ENCODE measurements at places on chromosomes 3 and 15. TPM values are rescaled to one million over a fixed set of nuclear protein-coding genes. Genes with fewer than 3 reads are reported as not detected.

DNA sequence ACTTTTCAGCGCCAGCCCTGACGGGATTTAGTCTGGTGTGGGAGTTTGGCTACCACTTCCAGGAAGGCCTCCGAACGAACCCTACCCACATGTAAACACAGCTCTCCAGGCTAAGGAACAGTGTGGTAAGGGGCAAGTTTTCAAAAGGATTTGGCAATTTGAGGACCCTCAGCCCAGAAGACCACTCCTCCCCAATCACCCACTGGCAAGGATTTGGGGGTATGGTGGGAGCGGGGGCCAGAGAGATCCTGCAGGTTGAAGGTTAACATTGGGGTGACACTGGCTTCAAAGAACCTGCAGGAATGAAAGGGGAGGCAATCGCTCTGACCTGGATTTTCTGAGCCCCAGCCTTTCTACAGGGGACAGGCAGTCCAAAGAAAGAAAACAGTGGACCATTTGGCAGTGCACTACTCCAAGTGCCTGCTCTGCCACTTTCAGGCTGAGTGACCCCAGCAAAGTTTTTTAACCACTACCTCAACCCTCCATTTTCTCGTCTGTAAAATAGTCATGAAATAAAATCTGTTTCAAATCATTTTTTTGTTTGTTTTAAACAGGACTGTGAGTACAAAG, 34.5 kb downstream of the ZIC4 start:
- H3K27ac ChIP-seq = no peak overlapping the region
- no peak overlapping the region for H3K4me3 ChIP-seq
- H3K4me1 ChIP-seq = no peaks in the 10 kb centered on the region
- peaks cover 100% of the 10 kb centered on the region for H3K27me3 ChIP-seq
- no peak for DNase-seq

BBS4 gene
- total RNA-seq = 33.2 TPM

MUC20 gene
- 2.9 TPM for total RNA-seq

DNA sequence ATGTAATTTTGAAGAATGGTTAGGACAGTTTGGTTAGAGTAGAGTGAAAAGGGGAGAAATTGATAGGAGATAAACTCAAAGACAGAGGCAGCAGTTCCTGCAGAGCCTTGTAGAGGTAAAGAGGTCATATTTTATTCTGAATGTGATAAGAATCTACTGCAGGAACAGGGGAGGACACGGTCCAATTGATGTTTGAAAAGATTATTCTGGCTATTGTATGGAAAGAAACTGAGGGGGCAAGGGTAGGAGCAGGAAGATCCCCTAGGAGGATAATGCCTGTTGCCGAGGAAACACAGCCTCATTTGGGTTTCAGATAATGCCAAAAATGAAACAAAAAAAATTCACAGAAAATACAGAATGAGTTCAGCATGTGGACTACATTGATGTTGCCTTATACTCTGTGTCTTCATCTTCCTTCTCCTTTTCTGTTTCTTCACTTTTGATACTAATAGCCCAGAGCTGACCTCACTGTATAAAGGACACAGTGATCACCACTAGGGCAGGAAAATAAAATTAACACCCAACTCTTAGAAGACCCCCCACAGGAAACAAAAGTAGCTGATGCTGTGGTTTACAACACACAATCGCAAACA, 454.6 kb upstream of the UBE2E2 start:
- no peak for DNase-seq
- no peaks in the 10 kb centered on the region for H3K27me3 ChIP-seq
- no peaks in the 10 kb centered on the region for H3K36me3 ChIP-seq
- no peak overlapping the region for H3K4me3 ChIP-seq
- no peaks in the 10 kb centered on the region for H3K4me1 ChIP-seq

SLC22A13 gene
- total RNA-seq = not detected

CFAP91 gene
- total RNA-seq = 6.7 TPM

UROC1 gene
- not detected for total RNA-seq

CIB2 gene
- 11.7 TPM for total RNA-seq

SH2D7 gene
- not detected for total RNA-seq

DNA sequence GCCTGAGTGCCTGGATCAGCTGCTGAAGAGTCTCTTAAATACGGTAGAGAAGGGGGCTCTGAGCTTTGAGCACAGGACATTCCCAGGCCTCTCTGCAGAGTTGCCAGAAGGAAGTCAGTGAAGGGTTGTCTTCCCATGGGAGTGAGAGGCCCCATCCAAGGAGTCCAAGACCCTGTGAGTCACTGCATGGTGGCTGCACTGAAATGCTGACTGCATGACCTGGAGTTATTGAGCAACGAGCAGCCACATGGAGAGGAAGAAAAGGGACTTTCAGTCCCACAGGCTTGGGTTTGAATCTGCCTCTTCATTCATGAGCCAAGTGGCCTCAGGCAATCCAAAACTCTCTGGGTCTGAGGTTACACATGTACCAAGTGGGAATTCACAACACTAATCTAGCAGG, 69.6 kb upstream of the RASGRF1 start:
- no peaks in the 10 kb centered on the region for H3K27me3 ChIP-seq
- no peak overlapping the region for H3K27ac ChIP-seq
- no peak overlapping the region for H3K4me3 ChIP-seq
- DNase-seq = no peak

DNA sequence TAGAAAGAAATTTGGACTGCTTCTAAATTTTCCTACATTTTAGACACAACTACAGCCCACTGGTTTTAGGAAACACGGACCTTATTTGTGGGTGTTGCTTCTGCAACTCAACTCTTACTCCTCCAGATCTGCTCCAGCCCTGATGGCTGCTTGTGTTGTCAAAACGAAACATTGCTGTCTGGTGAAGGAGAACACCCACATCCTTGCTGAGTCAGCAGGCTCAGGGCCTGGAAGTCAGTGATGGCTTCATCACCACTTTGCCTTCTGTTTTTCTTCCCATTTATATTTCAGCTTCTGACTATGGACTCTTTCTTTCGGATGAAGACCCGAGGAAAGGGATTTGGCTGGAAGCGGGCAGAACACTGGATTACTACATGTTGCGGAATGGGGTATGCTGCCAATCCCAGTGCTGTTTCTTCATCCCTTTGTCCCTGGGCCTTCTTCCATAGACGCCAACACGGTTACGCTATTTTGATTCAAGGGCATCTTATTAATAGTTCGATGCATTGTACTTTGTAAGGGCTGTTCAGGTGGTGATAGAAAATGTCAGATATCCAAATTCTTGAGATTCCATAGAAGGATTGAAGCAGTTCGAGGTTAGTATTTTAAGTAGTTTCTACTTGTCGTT, 392.6 kb upstream of the TPM1 start:
- H3K27me3 ChIP-seq = no peaks in the 10 kb centered on the region
- H3K4me3 ChIP-seq = no peak overlapping the region
- no peaks in the 10 kb centered on the region for H3K4me1 ChIP-seq
- no peak overlapping the region for H3K27ac ChIP-seq
- no peaks in the 10 kb centered on the region for H3K36me3 ChIP-seq

GRCh38 chr15:68085052-68085451, 30.9 kb downstream of the PIAS1 start:
- peaks cover 48% of the 10 kb centered on the region for H3K4me1 ChIP-seq
- no peak for DNase-seq
- H3K36me3 ChIP-seq = no peaks in the 10 kb centered on the region
- no peak overlapping the region for H3K4me3 ChIP-seq
- no peak overlapping the region for H3K27ac ChIP-seq

AMT gene
- 4.3 TPM for total RNA-seq

KLHL40 gene
- under 0.01 TPM for total RNA-seq

CLSTN2 gene
- total RNA-seq = 6.8 TPM

XIRP1 gene
- not detected for total RNA-seq

AP3B2 gene
- total RNA-seq = 4.2 TPM

TRMT10C gene
- total RNA-seq = 29.1 TPM

DNA sequence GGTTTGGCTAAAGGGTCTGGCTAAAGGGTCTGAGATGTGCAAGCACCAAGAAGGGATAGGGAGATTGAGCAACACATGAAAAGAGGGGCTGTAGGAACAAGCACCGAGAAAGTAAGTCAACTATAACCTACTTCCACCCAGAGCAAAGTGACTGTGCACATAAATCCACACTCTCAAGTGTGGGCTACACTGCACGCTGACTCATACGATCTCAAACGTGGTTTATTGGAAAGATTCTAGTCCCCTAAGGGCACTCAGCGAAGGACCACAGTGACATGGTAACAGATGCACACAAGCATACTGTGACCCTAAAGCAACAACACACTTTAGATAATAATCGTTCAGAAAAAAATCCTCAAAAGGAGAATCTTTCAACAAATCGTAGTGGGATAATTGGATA, 48.0 kb downstream of the EHHADH start:
- no peaks in the 10 kb centered on the region for H3K4me1 ChIP-seq
- no peak overlapping the region for H3K27ac ChIP-seq
- H3K36me3 ChIP-seq = peaks cover 7% of the 10 kb centered on the region

CFAP20DC gene
- total RNA-seq = 0.28 TPM

- no peak for DNase-seq
- H3K27me3 ChIP-seq = no peaks in the 10 kb centered on the region
- no peak overlapping the region for H3K4me3 ChIP-seq
- H3K27ac ChIP-seq = no peak overlapping the region
- no peaks in the 10 kb centered on the region for H3K4me1 ChIP-seq
These were observed 109.0 kb downstream of the FRMD4B start for GRCh38 chr3:69276884-69277283.

GRCh38 chr3:141337523-141337854, 30.8 kb upstream of the ZBTB38 start:
- H3K4me1 ChIP-seq = peaks cover 3% of the 10 kb centered on the region
- H3K36me3 ChIP-seq = no peaks in the 10 kb centered on the region
- DNase-seq = no peak
- H3K4me3 ChIP-seq = no peak overlapping the region
- no peak overlapping the region for H3K27ac ChIP-seq

- no peak for DNase-seq
- no peak overlapping the region for H3K4me3 ChIP-seq
- H3K27ac ChIP-seq = no peak overlapping the region
- no peaks in the 10 kb centered on the region for H3K27me3 ChIP-seq
- no peaks in the 10 kb centered on the region for H3K4me1 ChIP-seq
These were observed 74.7 kb downstream of the SNRK start for GRCh38 chr3:43361077-43361476.

GRCh38 chr3:190340071-190340470, 17.8 kb upstream of the CLDN1 start:
- no peak overlapping the region for H3K27ac ChIP-seq
- H3K4me1 ChIP-seq = peaks cover 10% of the 10 kb centered on the region
- no peaks in the 10 kb centered on the region for H3K27me3 ChIP-seq
- H3K4me3 ChIP-seq = no peak overlapping the region
- no peaks in the 10 kb centered on the region for H3K36me3 ChIP-seq
- no peak for DNase-seq

DNA sequence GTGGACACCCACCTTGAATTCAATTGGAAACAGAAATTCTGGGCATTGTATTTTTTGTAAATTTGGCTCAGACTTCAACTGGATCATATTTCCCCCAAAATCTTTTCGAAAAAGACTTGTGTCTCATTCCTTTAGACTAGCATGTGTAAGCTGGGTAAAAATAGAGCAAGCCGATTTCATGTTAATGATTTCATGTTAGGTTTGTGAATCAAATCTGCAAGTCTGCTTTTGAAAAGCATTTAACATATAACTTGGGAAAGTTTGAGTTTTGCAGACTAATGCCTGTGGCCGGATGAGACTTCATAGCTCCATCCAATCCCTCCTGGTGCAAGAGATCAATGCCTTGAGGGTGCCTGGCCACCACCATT, 64.5 kb downstream of the FLNB start:
- no peaks in the 10 kb centered on the region for H3K27me3 ChIP-seq
- no peak overlapping the region for H3K4me3 ChIP-seq
- H3K4me1 ChIP-seq = peaks cover 68% of the 10 kb centered on the region
- peak overlapping the region; percentile 84 for H3K27ac ChIP-seq
- DNase-seq = no peak
- H3K36me3 ChIP-seq = peaks cover 6% of the 10 kb centered on the region

DNA sequence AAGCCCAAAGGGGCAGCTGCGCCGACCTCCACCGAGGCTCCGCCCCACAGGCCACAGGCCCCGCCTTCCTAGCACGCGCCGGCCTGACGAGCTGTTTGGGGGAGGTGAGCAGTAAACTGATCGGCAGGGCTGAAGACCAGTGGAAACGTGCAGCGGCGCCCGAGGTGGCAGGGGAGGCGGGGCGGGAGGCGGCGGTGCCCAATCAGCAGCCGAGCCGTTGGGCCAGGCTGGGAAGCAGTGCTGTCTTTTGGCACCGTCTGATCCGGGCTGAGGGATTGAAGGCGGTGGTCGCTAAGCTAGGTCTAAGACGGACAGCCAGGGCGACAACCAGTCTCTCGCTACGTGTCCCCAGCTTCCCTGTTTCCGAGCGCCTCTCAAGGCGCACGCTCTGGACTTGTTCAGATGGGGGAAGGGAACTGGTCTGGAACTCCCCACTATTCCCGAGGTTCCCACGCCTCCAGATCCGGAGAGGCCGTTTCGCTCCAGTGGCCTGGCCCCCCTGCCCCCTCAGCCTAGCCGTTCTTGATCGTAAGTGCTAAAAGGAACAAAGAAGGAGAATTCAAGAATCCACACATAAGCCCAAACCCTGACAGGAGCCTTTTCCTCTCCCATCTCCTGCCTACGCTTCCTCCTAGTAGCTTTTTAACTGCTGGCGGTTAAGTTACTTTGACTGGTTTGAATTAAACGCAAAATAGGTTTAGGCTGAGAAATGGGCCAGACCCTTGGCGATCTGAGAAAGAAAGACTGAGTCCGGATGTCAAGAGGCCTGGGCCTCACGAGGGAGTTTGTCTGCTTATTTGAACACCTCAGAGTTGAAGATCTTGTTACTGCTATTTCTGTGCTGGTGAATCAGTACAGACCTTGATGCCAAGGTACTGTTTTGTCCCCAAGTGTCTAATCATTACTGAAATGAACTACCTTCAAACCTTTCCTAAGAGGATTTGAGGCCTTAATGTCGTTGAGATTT, at the start of gene FMN1:
Gene FMN1, minus strand, starts transcription at position 11 of the 967 bp plus-strand sequence. CDS start 39,800 bp downstream, outside the sequence.
- H3K36me3 ChIP-seq = no peaks in the 10 kb centered on the region
- H3K4me3 ChIP-seq = peak within 1 kb of the TSS; percentile 36
- H3K27ac ChIP-seq = peak within 1 kb of the TSS; percentile 63
- peaks cover 6% of the 10 kb centered on the region for H3K4me1 ChIP-seq
- no peaks in the 10 kb centered on the region for H3K27me3 ChIP-seq

DNA sequence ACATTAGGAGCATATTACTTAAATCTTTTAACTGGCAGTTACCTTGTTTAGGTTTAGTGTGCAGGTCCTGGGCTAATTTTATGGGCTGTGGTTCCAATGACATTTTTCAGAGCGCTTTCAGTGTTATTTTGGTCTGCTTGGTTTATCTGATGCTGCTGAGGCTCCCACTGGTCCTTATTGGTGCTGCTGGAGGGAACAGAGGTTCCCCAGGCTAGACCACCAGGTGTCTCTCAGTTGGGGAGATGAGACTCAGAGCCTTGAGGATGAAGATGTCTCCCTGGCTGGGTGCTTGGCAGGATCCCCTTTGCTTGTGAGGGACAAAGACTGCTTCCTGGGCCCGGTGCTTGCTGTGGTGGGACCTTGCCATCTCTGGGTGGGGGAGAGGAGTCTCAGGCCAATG, 28.3 kb upstream of the TASOR start:
- DNase-seq = no peak
- H3K27me3 ChIP-seq = no peaks in the 10 kb centered on the region
- H3K4me3 ChIP-seq = no peak overlapping the region
- no peaks in the 10 kb centered on the region for H3K4me1 ChIP-seq
- H3K36me3 ChIP-seq = no peaks in the 10 kb centered on the region
- no peak overlapping the region for H3K27ac ChIP-seq

Data from sigmoid colon (tissue), 7 donors.